ENCODE measurements at places on chromosomes 1 and 21.

GRCh38 chr1:103459346-103459745, 66.2 kb upstream of the RNPC3 start:
- no peak for DNase-seq

DNA sequence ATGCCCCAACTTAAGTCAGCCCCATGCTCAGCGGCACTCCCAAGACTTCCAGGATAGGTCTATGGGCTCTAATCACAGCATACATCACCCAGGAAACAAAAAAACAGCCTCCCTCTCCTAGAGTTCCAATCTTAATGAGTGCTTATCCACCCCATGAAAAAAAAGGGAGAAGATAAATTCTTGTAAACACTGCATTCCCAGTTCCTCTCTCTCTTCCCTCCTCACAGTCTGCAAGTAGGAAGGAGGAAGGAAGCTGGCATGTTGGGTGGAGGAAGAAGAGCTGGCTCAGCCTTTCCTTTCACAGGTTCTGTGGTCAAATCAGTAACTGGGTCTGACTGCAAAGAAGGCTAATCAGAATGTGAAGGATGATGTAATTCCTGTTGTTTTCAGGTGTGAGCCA, 69.9 kb upstream of the ZC3H11B start:
- no peak for DNase-seq

GRCh38 chr1:215084621-215085020, 2.1 kb downstream of the KCNK2 start:
- no peak for DNase-seq

- DNase-seq = no peak
Measured at GRCh38 chr1:202104073-202104472, 18.6 kb upstream of the GPR37L1 start.

GRCh38 chr1:218374401-218375353, 29.5 kb downstream of the TGFB2 start:
- DNase-seq = no peak

DNA sequence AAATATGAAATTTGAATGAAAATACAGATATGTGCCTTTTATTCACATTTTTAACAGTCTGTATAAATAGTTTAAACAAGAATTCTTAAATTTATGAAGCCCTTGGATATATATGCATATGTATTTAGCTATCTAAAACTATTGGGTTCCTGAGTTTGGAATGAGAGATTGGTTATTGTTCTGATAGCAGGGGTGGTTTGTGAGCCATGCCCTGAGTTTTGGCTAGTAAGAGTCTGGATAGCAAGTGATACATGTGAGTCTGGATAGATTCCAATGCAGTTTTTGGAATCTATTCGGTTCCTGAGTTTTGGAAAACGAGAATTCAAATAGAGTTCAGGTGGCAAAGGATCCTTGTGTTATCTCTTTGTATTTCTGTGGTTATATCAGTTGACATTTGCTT, 2.8 kb downstream of the MAN1A2 start:
- DNase-seq = peak; percentile 34

DNA sequence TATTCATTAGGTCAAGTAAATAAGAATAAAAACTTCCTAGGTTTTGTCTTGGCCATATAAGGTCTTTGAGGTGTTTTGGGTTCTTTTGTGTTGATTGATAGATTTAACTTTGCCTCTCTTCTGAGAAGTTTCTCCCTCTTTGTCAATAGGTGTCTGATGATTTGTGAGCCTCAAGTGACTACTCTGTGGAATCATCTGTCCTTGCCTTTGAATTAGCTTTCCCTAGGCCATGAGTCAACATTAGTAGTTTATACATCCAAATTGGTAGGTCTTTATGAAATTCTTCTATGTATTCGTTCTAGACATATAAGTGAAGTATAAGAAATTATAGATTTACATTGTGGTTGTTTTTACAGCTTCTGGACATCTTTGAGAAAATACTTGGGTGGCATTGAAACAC, 864.4 kb downstream of the USP25 start:
- no peak for DNase-seq

DNA sequence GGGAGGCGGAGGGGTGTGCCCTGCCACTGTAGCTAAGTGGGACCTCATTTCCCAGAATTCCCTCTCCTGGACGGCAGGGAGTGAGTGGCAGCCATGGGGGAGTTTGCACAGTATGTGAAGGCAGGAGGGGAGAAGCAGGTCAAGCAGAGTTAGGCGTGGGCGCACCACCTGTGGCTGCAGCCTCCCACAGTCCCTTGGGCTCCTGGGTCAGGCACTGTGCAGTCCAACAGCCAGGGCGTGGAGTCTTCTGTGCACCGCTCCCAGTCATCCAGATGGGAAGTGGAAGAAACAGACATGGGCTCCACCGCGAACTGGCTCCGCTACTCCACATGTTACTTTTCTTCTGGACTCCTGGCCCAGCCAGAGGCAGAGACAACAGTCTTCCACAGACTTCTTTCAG, 85.4 kb upstream of the TIAM1 start:
- DNase-seq = no peak

GRCh38 chr1:32400876-32401631, 6.8 kb upstream of the BSDC1 start:
- DNase-seq = peak; percentile 87

DNA sequence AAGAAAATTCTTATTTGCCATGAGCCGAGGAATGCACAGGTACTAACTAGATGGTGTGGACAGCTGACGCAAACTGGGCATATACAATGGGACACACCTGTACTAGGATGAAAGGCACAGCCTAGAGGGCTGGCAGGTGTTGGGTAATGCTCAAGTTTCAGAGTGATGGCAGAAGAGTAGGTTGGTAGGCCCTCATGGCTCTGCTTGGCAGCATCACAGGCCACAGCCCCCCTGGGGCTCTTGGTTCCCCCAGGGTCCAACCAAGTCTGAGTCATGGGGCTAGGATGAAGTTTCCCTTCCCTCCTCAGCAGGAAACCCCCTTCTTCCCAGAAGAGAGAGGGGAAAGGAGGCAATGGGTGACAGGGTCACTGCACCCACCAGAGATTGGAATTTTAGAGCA, 35.2 kb downstream of the SPEN start:
- no peak for DNase-seq

Data from NCI-H446 (cell line).